ENCODE measurements at places on chromosomes 3 and 15.

DNA sequence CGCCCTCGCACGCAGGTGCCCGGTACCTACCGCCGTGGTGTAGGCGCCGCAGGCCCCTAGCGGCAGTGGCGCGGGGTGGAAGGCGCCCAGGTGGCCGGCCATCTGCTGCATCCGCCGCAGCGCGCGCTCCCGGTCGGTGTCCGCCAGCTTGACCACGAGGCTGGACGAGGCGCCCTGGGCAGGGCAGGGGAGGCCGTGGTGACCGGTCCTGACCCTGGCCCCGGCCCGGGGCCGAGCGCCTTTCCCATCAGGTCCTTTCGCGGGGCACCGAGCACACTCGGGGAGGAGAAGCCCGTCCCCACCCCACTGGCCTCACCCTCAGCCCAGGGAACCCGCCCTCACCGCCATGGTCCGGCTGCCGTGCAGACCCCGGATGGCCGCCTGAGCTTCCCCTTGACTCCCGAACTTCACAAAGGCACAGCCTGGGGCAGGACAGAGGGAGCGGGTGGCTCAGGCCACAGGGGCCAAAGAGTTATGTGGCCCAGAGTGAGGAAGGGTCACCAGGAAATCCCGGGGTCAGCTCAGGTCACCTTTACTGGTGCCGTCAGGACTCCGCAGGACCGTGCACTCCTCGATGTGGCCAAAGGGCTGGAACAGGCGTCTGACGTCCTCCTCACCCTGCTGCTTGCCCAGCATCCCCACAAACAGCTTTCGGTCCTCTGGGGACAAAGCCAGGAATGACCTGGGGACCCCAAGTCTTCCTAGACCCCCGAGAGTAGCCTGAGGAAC, 17.4 kb upstream of the PARP6 start:
- no peak for DNase-seq

DNA sequence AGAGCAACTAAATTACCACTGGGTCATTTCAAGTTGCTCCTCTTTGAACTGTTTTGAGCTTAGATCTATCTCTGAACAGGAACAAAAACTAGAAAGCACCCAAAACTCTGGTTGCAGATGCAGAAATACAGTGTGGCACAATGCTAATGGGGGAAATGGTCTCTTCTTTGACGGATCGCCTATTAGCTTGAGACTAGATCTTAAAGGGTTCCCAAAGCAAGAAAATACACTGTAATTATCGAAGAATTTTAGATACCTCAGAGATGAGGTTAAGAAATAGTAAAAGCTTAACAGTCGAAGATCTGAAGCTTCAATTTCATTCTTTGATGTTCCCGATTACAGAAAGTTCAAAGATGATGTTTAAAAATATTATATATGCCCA, 818 bp downstream of the PPP1R2 start:
- no peak for DNase-seq

DNA sequence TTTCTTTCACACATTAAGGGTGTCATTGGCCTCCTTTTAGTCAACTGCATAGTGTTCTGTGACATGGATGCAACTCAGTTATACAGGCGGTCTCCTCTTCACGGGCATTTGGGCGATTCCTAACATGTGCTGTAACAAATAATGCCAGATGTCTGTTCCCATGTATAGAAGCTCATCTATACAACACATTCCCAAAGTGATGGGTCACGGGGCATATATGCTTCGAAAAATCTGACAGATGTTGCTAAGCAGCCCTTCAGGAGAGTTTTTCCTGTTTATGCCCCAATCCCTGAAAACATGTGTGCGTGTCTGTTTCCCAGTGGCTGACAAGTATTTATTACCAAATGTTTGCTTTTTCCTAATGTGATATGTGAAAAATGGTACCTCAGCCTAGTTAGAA, 25.8 kb downstream of the LRRK1 start:
- DNase-seq, result peak; percentile 68

GRCh38 chr15:96428742-96429141, 98.2 kb downstream of the NR2F2 start:
- DNase-seq, result peak; percentile 93

GRCh38 chr3:177337541-177338331, 140.5 kb upstream of the TBL1XR1 start:
- DNase-seq, result peak; percentile 86

DNA sequence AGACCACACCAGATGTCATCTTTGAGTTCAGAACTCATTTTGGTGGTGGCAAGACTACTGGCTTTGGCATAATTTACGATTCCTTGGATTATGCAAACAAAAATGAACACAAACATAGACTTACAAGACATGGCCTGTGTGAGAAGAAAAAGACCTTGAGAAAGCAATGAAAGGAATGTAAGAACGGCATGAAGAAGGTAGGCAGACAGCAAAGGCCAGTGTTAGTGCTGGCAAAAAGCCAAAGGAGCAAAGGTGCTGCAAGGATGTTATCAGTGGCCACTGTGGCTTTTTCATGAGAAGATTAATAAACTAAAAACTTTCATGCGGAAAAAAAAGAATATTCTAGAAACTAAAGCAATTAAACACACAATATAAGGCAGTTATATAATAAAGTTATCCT, 21.9 kb downstream of the AAGAB start:
- no peak for DNase-seq

GRCh38 chr3:171385086-171385485, 75.1 kb downstream of the TNIK start:
- no peak for DNase-seq

DNA sequence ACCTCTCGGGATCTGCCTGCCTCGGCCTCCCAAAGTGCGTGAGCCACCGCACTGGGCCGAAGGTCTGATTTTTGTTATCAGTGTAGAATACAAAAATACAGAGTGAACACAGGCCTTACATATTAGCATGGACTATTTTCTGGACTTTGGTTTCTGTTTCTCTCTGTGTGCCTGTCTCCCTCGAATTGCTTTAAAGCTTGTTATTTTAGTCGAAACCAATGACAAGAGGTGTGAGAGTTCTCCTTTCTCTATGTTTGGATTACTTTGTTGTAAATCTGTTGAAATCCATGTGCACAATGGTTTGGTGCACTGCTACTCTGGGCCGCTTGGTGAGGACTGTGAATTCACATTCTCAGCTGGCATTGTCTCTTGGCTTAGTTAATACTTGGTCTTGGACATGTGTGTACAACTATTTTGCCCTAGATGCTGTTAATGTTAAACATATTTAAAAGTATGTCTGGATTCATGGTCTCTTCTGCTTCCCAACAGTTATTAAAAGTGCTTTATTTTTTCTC, 23.9 kb downstream of the MED12L start:
- no peak for DNase-seq

DNA sequence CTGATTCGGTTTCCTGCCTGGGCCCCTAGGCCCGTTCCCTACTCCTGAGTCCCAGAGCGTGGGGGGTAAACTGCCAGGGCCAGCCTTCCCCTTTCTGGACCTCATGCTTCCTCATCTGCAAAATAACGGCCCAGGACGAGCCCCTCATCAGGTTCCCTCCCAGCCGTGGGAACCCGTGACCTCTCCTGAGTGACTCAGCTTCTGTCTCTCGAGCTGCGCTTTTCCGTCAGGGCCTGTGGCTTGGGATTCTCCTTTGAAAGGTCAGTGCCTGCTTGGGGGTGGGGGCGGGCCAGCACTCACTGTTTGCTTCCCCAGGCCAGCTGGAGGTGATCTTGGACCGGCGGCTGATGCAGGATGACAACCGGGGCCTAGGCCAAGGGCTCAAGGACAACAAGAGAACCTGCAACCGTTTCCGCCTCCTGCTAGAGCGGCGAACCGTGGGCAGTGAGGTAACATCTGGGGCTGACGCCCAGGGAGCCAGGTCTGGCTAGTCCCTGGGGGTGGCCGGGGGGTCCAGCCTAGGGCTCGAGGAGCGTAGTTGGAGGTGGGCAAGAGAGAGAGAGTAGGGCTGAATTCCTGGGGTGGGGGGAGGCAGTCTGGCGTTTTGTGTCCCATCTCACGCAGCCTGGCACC, 12.8 kb downstream of the MAN2A2 start:
- no peak for DNase-seq

DNA sequence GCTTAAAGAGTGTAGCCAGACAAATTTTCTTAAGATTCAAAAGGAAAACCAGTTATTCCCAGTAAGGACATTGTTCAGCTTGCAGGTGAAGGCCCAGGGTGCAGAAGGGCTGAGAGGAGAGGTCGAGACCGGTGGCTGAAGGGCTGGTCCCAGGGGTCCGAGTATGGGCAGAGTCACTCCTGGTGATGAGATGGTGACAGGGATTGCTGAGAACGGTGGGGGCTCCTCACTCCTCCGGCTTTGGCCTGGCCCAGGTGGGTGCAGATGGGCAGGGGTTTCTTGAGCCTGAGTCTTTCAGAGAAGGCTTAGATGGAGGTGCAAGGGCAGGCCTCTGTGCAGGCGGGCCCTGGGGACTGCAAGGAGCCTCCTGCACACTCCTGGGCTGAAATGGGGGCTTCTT, 56.2 kb downstream of the ZNF445 start:
- no peak for DNase-seq

DNA sequence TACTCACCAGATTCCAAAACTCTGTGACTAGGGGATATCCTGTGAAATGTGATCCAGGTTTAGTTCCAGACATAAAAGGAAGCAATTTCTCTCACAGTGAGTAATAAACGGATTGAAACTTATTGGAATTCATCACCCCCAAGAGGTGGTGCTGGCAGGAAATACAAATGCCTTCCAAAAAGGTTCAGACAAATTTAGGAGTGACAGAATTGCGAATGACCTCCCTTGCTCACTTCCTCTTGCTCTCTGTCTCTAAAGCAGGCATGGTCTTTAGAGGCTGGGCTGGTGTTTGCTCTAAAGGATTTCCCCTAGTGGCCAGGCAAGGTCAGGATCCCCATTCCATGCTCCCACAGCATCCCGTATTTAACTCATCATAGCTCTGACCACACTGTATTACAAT, 449.4 kb upstream of the PPP2R3A start:
- peak; percentile 77 for DNase-seq

DNA sequence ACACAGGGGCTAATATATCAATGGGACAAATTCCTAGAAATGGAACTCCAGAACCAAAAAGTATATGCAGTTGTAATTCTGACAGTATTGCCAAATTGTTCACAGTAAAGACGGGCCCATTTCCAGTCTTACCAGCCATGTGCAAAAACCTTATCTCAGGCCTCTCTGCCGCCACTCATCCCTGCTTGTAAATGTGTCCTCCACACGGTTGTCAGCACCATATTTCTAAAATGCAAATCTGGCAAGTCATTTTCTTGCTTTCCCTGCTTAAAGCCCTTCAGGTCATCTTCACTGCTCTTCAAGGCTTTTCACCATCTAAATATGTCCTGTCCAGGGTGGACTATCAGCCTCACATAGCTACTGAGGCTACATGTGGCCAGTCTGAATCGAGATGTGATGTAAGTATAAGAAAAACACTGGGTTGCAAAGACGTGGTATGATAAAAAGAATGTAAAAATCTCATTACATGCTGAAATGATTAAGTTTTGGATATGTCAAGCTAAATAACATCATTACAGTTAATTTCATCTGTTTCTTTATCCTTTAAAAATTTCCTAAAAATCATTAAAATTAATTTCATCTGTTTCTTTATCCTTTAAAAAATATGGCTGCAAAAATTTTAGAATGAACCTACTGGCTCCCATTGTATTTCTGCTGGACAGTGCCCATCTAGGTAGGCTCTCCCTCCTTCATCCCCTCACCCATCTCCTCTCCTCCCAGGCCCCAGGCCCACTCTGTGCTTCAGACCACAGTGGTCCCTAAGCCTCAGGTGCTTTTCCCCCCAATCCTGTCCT, 980 bp downstream of the PARP9 start:
- DNase-seq, result no peak

DNA sequence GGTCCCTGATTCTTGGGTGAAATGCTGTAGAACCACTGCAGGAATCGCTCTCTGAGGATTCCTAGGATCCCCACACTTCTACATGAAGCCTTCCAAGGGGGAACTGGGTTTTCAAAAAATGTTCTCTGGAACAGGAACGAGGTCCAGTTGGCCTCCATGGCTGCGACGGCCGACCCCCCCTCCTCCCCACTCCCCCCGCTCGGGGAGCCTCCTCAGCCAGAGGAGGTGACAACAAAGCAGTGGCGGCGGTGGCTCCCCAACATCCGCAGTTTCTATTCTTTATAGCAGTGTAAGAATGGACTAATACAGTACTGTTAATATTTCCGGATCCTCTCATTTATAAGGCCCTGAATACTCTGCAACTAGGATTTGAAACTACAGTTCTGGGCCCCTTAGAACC, 84.0 kb upstream of the PLAAT1 start:
- no peak for DNase-seq

- no peak for DNase-seq
Measured at GRCh38 chr3:61701011-61701410, 139.6 kb downstream of the PTPRG start.

GRCh38 chr3:133944641-133945380, 49.1 kb upstream of the RAB6B start:
- DNase-seq, result peak; percentile 96

DNA sequence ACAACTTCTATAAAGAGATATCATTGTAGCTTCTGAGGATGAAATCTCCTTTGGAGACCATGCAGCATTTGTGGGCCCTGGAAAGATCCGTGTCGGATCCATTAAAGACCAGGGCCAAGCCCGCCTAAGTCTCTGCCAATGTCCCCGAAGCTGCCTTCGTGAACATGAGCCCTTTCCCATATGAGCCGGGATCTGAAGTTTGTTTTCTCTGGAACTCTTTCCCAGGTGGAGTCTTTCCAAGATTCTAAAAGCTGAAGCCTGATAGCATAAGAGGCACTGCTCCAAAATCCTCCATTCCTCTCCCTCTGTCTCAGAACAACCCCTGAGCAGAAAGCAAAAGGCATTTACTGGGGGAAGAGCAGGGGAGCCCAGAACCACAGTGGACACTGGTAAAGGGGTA, 274.6 kb downstream of the NTRK3 start:
- no peak for DNase-seq

- DNase-seq, result no peak
Measured at GRCh38 chr3:86991482-86991815, 500 bp upstream of the VGLL3 start.

- DNase-seq, result no peak
Measured at GRCh38 chr3:15726881-15727280, 70.9 kb downstream of the ANKRD28 start.

GRCh38 chr3:10629671-10630040, 124.3 kb upstream of the ATP2B2 start:
- DNase-seq, result no peak

DNA sequence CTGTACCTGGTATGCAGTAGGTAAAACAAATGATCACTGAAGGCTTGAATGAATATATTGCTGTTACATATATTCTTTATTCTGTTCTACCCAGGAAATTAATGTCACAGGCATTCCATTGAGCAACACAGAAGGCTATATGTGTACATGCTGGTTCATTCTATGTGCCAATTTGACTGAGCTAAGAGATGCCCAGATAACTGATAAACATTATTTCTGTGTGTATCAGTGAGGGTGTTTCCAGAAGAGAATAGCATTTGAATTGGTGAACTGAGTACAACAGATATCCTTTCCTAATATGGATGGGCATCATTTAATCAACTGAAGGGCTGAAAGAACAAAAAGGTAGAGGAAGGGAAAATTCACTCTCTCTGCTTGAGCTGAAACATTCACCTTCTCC, 886.8 kb downstream of the FHIT start:
- DNase-seq, result no peak

GRCh38 chr15:56839099-56839498, 79.3 kb upstream of the TCF12 start:
- no peak for DNase-seq

DNA sequence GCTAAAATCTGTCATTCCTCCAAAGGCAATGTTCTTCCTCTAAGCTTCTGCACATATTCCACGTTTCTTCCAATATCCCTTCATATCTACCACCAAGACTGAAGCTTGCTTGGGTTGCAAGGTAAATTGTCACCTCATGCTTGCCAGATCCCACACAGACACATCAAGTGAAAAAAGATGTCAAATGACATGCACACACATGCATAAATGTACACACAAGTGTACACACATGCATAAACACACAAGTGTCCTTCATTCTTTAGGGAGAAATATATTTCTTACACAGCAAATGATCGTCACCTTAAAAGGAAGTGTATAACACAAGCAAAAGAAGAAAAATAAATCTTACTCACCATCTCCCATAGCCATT, 59.4 kb downstream of the CLASP2 start:
- no peak for DNase-seq

Measured in fibroblast of skin of right biceps (primary cell).